ENCODE measurements at places on chromosomes 1 and 21.

DNA sequence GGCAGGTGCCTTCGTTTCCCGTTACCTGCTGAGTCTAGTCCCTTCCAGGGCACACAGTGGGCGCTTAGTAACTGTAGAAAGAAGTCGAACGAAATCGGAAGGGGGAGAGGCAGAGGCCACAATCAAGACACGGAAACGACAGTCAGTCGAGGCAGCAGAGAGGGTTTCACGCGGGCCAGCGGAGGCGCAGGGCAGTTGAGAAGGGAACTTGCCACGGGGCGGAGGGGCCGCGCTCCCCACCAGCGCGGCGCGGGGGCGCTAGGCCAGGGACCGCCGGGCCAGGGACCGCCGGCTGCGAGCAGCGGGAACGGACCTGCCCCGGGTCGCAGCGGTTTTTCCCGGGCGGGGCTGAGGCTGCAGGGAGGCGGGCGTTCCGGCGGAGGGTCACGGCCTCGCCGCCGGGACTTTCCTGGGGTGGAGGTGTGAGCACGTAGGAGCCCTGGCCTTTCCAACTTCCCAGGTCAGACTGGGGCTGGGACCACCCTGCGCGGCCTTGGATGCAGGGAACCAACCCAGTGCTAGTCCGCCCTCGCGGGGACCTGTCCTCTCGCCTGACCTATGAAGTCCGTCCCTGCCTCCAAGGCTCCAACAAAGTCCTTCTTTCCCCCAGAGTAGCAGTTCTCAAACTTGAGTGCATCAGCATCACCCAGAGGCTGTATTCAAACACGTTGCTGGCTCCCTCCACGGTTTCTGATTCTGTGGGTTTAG is 150.1 kb upstream of the FGGY start:
- DNase-seq, result peak; percentile 61

- no peak for DNase-seq
Measured at GRCh38 chr1:67257173-67257535, 50.5 kb upstream of the IL12RB2 start.

DNA sequence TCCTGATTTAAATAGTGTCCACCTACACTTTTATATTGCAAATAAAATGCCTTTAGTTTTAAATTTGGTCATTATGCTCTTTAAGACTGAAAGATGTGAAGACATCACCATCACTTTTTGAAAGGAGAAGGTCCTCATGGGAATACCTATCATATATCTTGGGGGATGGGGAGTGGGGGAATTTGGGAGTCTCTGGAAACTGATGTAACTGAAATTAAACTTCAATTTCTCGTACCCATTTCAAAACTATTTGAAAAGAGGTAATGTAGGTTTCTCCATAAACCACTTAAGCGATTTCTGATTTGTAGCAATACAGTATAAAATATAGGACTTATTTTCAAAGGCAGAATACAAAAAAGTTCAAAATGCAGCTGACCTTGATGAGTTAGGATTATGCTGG is 924 bp downstream of the EXTL2 start:
- no peak for DNase-seq

- DNase-seq, result peak; percentile 22
Measured at GRCh38 chr1:225851805-225852204, 30.4 kb downstream of the TMEM63A start.
